PC-3 (cell line): ENCODE measurements at places on chromosomes 11 and 22.

- DNase-seq = no peak
These were observed 25.9 kb downstream of the GRAP2 start for GRCh38 chr22:39926753-39927152.

- DNase-seq = no peak
These were observed 90.5 kb upstream of the ARHGAP32 start for GRCh38 chr11:129282634-129283033.

GRCh38 chr11:68651208-68651984 lies 32.9 kb upstream of the GAL start:
- DNase-seq = no peak

GRCh38 chr11:12066056-12066798 lies 44.2 kb upstream of the MICAL2 start:
- DNase-seq = peak; percentile 96

GRCh38 chr11:78870655-78871054 lies 296.0 kb upstream of the NARS2 start:
- no peak for DNase-seq

DNA sequence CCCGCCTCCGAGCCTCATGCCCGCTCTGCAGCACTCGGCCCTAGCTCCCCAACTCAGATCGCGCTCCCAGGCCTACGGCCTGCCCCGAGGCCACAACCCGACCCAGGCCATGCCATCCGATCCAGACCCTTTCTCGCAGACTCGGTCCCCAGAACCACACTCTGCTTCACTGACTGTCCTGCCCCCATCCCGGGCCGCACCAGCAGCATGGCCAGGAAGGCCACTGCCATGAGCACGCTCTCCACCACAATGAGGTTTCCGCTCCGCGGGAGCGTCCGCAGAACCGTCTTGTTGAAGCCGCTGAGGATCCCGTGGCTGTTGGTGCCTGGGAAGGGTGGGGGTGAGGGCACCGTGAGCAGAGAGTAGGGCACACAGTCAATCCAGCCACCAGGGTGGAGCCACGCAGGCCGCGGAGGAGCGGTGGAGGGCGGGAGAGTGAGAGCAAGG lies 6.4 kb downstream of the UNC93B1 start:
- no peak for DNase-seq

- DNase-seq = peak; percentile 19
These were observed 87.0 kb upstream of the AMOTL1 start for GRCh38 chr11:94681140-94681539.

GRCh38 chr22:30015229-30015797 lies 65.0 kb upstream of the HORMAD2 start:
- DNase-seq = peak; percentile 68

- DNase-seq = peak; percentile 62
These were observed 68.6 kb downstream of the LDLRAD3 start for GRCh38 chr11:36012455-36012854.

- DNase-seq = no peak
These were observed 159.7 kb downstream of the DBX1 start for GRCh38 chr11:20000351-20001134.

- no peak for DNase-seq
These were observed 15.0 kb downstream of the SYT13 start for GRCh38 chr11:45270946-45271716.

DNA sequence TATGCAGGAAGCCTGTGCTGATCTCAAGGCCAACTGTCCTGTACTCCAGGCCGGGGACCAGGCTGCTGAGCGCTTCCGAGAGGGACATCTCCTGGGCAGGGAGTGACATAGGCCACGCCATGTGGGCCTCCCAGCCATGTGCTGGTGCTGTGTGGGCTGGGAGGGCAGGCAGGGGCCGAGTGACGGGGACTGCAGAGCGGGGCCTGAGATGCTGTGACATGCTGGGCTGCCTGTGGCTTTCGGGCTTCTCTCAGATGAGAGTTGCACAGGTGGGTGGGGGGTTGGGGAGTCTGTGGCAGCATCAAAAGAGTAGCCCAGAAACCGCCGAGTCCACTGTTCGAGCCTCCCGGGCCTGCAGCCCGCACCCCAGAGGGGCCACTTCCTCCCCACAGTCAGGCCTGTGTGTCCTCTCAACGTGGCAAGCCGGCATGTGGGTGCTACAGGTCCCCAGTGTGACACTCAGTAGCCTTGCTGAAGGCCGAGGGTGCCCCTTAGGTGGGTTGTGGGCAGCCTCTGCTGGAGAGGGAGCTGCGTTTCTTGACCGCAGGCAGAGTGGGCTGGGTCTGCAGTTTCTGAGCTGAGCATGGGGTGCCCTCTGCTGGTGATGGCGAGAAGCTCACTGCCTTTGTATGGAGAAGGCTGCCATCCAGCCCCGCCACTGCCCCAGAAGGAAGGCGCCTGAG lies 101.2 kb downstream of the BCR start:
- peak; percentile 76 for DNase-seq

- DNase-seq = peak; percentile 86
These were observed 10.9 kb upstream of the MFNG start for GRCh38 chr22:37497062-37497599.

DNA sequence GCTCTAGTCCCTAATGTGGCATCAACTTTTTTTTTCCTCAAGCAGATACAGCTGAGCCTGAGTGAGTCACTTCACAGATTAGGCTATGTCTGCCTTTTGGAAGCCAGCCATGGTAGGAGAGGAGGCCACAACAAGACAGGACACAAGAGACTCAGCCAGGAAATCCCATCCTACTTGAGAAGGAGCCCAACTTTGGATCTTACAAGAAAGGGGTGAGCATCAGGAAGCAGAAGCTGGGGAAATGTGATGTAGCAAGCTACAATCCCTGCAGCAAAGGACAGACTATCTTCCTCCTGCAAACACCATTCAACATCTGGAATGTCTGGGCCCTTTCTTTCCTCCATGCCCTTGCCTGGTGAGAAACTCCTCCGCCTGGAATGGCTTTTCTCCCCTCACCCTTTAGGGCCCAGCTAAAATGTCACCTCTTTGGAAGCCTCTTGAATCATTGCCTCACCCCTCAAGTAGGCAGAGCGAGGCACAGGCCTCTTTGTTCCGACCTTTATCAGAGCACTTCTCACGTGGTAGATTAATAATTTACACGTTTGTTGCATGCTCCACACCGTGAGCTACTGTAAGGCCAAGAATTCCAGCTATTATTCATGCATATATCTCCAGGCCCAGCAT lies 156.4 kb upstream of the PITPNB start:
- peak; percentile 41 for DNase-seq

GRCh38 chr11:112614605-112615004 lies 346.6 kb upstream of the NCAM1 start:
- no peak for DNase-seq

DNA sequence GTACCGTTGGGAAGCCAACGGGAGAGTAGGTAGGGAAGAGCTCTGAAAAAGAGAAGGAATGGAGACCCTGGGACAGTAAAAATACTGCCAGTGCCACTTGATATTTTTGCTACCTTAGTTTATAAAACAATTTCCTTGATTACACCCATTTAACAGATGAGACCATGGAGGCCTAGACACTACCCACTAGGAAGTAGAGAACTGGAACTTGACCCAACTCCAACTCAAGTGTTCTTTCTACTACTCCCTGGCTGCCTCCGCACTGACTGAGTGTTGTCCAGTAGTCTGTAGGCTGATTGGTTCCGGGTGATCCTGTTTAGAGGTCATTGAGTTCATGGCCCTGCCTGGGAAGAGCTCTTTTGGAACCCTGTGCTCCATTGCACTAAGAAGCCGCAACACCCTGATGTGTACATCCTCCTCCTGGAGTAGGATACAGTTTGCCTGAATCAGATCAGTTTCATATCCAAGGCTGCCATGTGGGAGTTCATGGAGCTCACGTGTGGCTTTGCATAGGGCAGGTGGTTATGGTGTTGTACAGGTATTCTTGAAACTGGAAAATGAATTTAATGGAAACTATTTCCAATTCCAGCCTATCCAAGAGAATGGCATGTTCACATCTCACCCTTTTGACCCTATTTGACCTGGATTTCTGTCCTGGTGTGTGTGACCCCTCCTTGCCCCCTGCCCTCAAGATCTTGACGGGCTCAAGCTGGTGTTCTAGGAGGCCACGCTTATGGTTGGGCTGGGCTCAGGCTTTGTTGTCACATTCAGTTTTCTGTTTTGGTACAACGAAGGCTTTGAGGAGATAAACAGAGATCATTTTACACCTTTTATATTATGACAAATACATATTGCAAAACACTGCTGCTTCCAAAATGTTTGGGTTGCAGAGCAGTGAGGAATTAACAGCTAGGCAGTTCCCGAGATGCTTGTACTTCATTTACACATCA lies 102.2 kb upstream of the NNMT start:
- DNase-seq = no peak

GRCh38 chr11:134245434-134245833 lies 7.7 kb downstream of the THYN1 start:
- no peak for DNase-seq

DNA sequence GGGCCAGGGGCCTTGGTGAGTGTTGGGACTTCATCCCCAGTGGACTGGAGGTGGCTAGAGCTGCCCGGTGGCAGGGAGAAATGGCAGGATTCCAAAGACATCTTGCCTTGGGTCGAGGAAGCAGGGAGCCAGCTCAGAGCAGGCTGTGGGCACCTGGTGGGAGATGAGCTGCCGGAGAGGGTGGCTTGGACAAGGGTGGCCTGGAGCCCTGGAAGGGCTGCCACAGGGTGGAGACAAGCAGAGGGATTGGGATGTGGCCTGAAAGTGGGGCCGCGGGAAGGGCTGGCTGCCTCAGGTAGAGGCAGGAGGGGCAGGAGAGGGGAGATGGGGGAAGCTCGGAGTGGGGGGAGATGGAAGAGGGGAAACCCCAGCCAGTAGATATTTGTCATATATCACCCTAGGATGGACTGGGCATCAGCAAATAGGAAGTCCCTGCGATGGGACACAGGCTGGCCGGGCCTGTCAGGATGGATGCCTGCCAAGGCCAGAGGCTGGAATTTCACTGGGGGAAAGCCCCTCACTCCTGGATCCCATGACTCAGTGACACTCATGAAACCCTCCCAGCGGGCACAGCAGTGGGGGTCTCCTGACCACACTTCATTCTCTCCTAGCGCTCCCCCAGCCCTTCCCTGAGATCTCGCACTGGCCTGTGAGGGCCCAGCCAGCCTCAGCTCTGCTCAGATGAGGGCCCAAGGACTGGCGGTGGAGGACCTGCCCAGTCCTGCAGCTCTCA lies 72.0 kb upstream of the SHISAL1 start:
- DNase-seq = no peak

DNA sequence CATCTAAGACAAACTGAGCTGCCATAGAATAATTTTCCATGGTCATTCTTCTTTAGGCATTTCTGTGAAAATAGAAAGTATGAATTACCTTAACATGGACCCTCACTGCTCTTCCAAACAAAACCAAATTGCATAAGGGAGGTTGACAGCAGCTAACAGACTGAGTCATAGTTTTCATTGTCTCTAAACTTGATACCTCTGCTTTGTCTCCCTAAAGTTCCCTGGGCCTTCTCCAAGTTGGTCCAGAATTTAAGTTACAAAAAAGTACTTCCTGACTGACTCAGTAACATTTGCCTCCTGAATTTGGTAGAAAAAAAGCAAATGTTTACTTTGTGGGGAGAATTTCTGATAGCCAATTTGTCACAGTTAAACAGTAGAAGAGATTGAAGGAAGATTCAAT lies 3.0 kb downstream of the OR8D1 start:
- peak; percentile 71 for DNase-seq

- DNase-seq = peak; percentile 20
These were observed 57.9 kb downstream of the UVRAG start for GRCh38 chr11:75872887-75873416.

DNA sequence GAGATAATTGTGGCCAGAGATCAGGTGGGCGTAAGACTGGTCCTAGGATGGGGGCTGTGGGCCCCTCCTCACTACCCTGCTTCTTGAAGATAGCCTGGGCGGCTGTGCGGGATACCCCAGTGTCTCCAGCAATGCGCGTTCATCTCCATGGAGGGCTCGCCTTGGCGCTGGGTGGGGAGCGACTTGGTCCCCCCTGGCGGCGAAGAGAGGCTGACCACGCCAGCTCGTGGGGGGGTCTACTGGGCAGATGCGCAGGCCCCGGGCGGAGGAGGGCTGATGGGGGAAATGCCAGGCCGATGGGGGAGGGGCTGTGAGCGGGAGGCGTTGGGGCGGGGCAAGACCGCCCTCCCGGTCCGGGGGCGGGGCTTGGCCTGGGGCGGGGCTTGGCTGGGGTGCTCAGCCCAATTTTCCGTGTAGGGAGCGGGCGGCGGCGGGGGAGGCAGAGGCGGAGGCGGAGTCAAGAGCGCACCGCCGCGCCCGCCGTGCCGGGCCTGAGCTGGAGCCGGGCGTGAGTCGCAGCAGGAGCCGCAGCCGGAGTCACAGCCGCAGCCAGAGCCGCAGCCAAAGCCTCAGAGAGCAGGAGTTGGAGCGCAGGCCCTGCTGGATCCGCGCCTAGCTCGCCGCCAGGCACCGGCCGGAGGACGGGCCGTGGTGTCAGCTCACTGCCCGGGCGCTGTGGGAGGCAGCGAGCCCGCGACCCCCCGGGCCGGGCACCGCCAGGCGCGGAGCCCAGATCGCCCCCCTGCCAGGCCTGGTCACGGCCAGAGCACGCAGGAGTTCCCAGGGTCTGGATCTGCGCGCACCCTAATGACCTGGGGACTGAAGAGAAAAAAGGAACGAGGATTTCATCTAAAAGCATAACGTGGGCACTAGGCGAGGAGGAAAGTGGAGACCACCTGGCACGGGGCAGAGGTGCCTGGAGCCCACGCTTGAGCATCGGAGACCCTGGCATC lies at the start of gene SLC35E4:
Gene SLC35E4, plus strand, starts transcription at position 509 of the 953 bp plus-strand sequence. CDS start 670 bp downstream, outside the sequence.
- DNase-seq = peak; percentile 83

DNA sequence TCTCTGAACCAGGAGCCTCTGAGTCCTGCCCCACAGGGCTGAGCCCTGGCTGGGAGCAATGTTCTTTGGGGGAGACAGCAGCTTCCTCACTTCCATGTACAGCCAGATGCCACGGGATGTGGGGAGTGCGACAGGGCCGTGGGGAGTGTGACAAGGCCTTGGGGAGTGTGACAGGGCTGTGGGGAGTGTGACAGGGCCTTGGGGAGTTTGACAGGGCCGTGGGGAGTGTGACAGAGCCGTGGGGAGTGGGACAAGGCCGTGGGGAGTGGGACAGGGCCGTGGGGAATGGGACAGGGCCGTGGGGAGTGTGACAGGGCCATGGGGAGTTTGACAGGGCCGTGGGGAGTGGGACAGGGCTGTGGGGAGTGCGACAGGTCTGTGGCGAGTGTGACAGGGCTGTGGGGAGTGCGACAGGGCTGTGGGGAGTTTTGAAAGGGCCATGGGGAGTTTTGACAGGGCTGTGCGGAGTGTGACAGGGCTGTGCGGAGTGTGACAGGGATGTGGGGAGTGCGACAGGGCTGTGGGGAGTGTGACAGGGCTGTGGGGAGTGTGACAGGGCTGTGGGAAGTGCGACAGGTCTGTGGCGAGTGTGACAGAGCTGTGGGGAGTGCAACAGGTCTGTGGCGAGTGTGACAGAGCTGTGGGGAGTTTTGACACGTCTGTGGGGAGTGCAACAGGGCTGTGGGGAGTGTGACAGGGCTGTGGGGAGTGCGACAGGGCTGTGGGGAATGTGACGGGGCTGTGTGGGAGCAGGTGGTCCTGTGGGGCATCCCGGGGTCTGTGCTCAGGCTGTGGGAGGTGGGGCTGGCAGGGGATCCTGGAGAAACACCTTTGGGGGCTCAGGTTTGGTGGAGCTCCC lies 6.6 kb upstream of the KRTAP5-6 start:
- no peak for DNase-seq

DNA sequence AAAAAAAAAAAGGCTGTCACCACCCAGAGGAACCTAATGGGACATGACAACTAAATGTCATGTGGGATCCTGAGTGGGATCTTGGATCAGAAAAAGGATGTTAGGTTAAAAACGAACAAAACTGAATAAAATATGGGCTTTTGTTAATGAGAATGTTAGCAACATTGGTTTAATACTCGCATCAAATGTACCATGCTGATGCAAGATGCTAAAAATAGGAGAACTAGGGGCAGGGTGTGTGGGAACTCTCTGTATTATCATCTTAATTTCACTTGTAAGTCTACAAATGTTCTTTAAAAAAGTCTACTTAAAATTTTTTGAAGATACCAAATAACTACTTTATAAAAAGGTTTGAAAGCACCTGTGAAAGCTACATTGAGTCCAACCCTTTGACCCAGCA lies 88.8 kb upstream of the PRR5 start:
- no peak for DNase-seq
